NCI-H187 (cell line): ENCODE measurements at places on chromosomes 5 and 9.

DNA sequence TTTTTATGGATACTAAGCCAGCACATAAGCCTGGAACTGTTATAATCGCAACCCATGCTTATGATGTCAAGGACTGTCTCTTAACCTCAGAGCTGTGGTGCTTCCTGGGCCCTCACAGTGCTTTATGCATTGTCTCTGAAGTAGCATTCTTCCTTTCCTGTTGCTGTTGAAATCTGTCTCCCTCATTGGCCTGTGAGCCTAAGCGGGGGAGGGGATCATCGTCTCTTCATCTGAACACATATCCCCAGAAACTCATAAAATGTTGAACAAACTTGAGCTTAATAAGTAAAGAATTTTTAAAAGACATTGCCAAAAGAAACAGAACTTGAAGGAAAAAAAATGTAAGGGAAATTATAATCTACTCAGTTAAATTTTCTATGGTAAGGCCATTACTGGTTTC, 80.3 kb downstream of the SGCD start:
- DNase-seq: no peak

DNA sequence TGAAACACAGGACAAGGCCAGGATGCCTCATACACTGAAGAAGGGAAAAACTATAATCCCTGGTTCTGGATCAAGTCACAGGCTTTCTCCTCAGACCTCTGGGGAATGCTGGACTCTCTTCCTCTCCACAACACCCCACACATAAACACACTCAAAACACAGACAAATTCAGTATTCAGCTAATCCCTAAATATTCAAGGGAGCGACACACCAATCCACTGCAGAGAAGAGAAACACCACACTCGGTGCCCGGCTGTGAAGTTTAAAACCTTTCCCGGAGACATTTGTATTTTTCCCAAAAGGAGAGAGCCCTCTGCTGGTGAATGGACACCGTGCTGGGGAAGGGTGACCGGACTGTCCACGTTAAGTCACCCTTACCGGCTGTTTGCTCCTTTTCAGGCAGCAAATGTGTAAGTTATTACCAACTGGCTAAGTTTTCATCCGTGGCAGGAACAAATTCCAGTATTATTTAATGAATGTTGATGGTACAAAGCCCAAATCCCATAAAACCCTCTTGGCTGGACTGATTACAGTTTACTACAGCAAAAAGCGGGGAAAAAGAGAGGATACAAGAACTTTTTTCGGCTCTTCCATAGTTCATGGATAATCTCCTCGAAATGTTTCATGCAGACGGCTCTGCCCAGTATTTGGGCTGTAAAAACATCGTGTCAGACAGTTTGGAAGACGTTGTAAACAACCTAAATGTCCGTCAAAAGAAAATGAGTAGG, 130.9 kb upstream of the SLC30A5 start:
- peak; percentile 37 for DNase-seq

DNA sequence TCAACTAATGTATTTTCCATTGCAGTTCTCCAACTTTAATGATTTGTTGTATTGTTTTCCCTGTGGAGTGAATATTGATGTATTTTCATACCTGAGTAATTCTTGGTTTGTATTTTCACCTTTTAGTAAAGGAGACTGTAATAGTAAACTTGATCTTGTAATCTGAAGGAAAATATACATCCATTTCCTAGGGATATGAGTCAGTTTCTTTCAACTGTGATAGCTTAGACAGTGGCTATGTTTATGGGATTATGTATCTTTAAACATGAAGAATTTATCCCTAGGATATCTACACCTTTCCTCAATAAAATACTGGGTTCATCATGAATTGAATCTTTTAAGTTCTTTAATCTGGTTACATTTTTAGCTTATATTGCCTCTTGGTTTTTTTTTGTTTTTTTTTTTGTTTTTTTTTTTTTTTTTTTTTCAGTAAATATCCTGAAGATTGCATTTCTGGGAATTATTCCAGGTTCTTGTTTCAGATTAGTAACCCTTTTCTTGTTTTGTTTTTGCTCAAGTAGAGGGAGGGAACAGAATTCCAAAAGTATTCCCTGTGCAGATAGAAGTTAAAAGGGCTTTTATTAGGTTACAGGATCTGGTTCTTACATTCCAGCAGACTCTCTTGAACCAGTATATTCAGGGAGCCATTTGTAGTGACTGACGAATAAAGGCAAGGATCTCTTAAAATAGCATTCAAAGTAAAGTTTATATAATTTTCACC, 7.1 kb downstream of the WDR36 start:
- DNase-seq: no peak

DNA sequence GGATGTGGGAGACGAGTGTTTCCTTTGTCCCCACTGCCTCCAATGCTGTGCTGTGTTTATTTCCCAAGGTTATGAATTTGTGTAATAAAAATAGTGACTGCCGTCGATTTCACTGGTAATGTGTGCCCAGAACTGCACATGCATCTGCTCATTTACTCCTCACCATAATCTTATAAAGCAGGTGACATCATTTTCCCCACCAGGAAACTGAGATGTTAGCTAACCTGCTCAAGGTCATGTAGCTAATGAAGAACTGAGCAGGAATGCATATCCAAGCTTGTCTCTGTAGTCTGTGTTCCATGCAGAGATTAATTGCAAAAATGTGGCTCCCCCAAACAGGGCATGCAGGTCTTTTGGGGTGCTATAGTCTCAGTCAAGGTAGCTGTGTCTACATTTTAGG, 224.4 kb downstream of the TENT4A start:
- no peak for DNase-seq

DNA sequence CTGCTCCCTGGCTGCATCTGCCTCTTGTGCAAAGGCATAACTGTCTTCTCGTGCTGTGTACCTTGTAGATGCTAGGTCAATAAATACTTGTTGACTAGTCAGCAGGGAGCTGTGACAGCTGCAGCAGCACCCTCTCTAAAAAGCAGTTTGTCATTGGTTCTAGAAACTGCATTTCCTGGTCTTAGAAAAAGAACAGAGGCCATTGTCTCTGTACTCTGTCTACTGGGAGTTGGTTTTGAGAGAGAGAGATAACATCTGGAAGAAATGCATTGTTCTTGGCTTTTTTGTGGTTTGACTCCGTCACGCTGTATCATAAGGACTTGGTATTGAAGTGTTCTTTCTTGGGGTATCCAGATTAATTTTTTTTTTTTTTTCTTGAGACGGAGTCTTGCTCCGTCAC, 32.3 kb downstream of the SH3GLB2 start:
- DNase-seq: no peak

DNA sequence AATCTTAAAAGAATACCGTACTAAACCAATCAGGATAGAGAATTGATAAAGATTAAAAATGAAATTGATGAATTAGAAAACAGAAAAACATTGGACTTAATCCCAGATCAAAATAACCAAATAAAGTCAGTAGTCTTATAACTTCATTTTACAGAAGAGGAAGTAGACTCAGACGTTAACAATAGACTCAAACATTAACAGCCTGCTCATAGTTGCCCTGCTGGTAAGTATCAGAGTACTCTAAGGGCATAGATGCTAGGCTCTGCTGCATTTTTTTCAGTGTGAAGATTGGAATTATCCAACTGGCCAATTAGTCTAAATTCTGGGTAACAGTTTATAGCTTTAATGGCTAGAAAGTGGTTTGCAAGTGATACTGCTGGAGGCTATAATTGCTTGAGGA, 42.9 kb downstream of the ADGRV1 start:
- DNase-seq: no peak

- DNase-seq: no peak
Observed at GRCh38 chr9:118215549-118215948, 511.3 kb downstream of the TLR4 start.

- DNase-seq: no peak
Observed at GRCh38 chr9:132630116-132630515, 39.7 kb downstream of the DDX31 start.

DNA sequence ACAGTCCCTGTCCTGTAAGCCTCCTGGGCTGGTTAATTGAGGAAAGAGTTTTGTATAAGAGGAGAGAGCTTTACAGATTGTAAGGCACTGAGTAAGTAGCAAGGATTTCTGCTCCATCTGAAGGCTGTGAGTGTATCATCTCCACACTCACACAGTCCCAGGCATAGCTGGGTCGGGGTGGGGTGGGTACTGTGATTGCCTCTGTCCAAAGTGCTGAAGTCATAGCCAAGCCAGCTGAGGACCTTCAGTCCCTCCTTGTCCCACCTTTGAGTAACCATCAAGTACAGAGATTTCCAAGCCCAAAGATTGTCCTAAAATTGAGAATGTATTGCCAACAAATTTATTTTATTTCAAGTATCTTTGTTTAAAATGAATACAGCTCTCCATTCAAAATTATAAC, 5.5 kb upstream of the DNAJB5 start:
- DNase-seq: no peak

GRCh38 chr9:130862747-130863146, 27.7 kb downstream of the ABL1 start:
- DNase-seq: no peak

GRCh38 chr5:135206862-135207261, 172.8 kb upstream of the PITX1 start:
- DNase-seq: no peak

DNA sequence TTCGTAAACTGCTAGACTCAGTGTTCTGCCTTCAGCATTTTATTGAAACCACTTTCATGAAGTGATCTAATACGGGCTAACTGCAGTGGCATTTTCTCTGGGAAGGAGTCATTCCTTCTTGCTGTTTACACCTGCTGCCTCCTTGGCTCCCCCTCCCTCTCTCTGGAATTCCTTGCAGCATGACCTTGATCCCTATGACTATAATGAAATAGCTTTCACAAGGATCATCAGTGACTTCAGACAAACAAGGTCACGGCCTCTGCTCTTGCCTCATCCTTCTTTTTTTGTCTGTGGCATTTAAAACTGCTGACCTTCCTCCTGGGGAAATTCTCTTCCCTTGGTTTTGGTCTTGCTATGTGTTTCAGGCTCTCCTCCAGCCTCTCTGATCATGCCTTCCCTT, 90.2 kb downstream of the ZNF462 start:
- no peak for DNase-seq
